ENCODE measurements at places on chromosomes 5 and 9. TPM values are rescaled to one million over a fixed set of nuclear protein-coding genes. Genes with fewer than 3 reads are reported as not detected.
A peak's percentile ranks its signal among the peaks of the same experiment; 100 is the strongest.

DNA sequence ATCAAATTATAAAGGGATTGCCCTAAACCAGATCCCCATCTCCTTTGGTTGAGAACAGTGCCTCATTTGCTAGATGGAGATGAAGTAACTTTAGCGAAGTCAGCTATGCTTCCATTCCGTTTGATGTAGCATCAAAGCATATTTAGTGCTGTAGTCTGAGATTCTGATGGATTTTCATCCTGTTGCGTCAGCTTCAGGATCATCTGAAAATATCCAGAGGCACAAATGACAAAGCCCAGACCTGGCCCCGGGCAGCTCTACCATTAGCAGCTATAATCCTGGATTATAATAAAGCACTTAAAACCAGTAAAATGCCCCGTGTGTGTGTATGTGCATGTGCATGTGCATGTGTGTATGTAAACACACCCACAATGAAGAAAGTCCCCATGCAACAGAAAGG, 44.7 kb downstream of the ERAP1 start:
- DNase-seq = no peak

The PRUNE2 gene
- 10.6 TPM for total RNA-seq

GRCh38 chr5:167171056-167171455, 1120.4 kb upstream of the WWC1 start:
- no peak for DNase-seq

The NKD2 gene
- 9.9 TPM for total RNA-seq

- DNase-seq = peak; percentile 87
Measured at GRCh38 chr9:4666042-4666699, at the start of gene SPATA6L. SPATA6L (minus strand) TSS chr9:4666480; CDS start chr9:4666250, 230 bp downstream.

DNA sequence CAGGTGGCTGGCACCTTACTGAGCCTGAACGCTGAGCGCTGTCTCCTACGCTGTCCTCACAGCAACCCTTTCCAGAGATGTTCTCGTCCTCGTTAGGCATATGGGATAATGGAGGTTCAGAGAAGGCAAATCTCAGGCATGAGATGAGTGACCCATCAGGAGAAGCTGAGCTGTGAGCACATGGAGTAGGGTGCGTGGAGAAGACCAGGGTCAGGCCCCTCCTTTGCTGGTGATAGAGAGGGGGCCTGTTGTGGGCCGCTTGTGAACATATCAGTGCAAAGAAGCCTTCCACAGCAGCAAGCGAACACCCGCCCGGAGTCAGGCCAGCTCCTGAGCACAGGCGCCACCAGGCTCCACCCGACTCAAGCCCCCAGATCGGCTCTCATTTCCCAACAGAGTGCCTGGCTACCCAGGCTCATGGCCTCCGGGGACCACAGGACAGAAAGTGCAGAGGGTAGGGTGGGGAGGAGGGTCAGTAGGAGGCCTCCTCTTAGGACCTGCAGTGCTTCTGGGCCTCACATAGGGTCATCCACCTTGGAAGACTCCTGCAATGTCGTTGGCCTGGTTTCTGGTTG, 15.0 kb upstream of the TIFAB start:
- DNase-seq = no peak

The CDX1 gene
- 0.43 TPM for total RNA-seq

DNA sequence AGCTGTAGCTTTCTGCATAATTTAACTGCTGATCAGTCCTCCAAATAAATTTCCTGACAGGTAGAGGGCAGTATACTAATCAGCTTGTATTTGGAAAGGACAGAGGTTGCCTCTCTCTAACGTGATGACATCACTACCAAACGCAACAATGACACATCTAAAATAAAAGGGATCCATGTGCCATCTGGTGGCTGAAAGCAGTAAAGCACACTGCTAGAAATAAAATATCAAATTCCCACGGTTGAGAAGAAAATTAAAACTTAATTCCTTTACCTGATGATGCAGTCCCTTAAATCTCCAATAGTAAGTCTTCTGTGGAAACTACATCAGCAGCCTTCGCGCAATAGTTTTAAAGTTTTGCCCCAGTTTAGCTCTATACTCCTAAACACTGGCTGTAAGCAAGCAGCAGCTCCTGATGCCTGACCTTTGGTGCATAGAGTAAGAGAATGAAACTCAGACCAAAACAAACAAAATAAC, 54.5 kb downstream of the DIAPH1 start:
- peak; percentile 97 for DNase-seq

- no peak for DNase-seq
Measured at GRCh38 chr9:93391898-93392297, 59.6 kb upstream of the FAM120A start.

- DNase-seq = no peak
Measured at GRCh38 chr9:38376021-38376670, 16.4 kb upstream of the ALDH1B1 start.

- DNase-seq = no peak
Measured at GRCh38 chr9:125433461-125434011, 171.9 kb downstream of the GAPVD1 start.

DNA sequence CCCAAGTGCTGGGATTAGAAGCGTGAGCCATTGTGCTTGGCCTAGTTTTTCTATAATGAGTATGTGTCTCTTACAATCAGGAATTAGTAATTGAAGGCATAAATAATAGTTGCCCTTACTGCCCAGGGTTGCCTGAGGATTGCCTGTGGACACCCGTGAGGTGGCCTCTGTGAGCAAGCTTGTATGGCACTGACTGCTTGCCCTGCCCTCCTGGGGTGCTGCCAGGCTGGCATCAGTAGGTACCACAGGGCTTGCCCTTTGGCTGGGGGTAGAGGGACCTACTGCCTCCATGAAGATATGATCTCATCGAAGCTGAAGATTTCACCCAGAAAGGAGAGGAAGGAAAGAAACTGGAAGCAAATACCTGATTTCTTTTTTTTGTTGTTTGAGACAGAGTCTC, 23.8 kb upstream of the PHF19 start:
- no peak for DNase-seq

GRCh38 chr5:79224286-79224984, 11.5 kb upstream of the JMY start:
- no peak for DNase-seq

- DNase-seq = no peak
Measured at GRCh38 chr9:92964607-92965060, 17.3 kb downstream of the FGD3 start.

DNA sequence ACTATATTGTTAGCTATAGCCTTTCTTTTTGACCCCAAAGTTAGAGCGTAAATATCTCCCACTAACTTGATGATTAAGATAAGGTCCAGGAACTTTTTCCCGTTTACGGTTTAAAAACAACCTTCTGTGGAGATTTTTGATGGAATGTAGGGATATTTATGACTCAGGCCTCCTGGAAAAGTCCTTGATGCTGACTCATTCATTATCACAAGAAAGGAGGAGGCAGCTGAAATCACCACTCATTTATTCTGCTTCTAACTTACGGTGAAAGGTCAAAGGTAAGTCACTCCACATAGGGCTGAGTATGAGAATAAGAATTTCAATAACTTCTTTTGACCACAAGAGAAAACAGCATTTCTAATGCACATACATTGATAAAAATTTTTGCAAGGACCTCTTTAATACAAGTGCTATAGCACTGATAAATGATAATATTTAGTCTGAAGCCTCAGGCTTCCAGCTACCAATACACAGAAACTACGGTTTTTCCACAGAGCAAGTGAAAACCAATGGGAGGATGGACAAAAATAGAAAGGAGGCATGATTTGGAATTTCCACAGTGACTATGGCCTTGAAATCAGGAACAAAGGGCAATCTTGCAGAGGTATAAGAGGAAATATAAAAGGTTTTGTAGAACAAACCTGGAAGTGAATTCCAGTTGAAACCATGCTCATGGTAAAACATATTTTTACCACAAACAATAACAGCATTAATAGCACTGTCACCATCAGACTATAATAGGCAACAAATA, 146.5 kb downstream of the PPP2R2B start:
- no peak for DNase-seq

Measured in lung (tissue), 17 donors.